ENCODE measurements at places on chromosomes 11 and 22.
A peak's percentile ranks its signal among the peaks of the same experiment; 100 is the strongest.

- DNase-seq: peak; percentile 48
Observed at GRCh38 chr11:35305670-35306382, 113.5 kb downstream of the SLC1A2 start.

DNA sequence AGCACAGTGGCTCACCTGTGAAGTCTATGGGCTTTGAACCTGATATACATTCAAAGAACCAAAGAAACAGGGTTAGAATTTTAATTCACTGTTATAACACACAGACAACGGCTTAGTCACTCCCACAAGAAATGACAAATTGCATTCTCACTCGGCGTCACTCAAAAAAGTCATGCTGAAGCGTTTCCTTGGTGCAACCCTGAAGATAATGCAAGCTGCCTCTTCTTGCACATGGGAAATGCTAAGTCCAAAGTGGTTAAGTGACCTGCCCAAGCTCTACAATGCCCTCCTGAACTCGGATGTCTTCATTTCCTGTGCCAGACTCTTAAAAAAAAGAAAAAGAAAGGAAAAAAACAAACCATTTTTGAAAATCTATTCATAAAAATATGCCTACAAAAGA is 10.0 kb downstream of the LGR4 start:
- DNase-seq: peak; percentile 57

- DNase-seq: no peak
Observed at GRCh38 chr22:42986115-42986514, 28.8 kb downstream of the PACSIN2 start.

DNA sequence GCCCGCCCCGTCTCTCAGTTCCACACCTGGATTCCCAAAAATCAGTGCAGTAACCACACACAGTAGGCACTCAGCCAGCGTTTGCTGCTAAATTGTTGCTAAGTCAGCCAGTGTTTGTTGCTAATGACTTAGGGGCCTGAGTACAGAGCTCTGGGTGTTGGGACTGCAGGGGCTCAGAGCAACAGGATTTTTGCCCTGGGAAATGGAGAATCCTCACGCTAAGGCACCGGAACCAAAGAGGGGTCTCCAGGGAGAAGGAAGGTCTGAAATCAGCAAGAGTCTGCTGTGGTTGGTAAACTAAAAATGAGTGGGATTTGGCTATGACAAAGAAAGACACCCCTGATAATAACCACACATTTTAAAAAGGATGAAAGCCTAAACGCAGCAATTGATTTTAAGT is 22.7 kb upstream of the ALX4 start:
- no peak for DNase-seq

DNA sequence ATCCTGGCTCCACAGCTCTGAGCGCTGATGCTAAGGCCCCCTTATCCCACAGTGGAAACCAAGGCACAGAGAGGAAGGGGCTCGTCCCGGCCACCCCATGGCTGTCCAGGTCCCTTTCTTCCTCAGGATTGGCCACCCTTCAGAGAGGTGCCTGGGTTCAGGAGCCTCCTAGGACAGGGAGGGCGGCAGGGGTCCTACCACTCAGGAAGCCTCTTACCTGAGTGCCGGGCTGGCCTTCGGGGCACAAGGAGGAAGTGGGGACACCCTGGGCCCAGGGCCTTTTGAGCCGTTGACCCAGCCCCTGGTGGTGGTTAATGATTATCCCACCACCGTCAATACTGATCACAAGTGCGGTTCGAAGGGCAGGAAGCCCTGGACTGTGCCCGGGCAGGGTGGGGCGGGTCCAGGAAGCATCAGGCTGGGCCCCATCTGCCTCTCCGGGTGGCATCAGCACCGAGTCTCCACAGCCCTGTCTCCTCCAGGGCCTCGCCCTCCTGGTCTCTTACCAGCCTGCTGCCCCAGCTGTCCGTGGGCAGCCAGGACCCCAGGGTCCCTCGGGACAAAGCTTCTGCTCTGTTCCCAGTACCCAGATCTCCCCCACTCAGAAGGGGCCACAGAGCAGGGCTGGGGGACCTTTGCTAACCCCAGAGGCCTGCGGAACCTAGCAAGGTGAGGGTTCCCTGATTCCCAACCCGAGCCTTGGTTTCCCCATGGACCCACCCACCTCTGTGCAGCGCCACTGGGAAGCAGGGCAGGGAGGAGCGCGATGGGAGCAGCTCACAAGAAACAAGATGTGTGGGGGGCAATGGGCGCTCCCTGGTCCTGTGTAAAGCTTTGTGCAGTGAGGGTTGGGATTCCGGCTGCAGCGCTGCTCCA is 15.0 kb upstream of the EHD1 start:
- DNase-seq: no peak

DNA sequence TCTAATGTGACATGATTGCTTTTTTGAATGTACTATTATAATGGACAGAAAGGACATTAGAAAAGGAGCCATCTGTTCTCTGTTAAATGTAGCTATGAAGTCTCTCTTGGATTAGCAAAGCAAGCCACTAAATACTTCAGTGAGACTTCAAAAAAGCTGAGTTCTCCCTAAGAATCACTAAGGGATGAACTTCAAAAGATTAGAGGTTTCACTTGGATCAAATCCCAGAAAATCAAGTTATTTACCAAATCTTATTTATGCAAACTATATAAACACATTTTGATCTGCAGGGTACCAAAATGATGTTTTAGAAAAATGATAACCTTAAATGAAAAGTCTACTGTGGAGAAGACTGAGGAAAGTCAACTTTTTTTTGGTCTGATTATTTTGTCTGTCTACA is 82.1 kb upstream of the MTMR2 start:
- no peak for DNase-seq

DNA sequence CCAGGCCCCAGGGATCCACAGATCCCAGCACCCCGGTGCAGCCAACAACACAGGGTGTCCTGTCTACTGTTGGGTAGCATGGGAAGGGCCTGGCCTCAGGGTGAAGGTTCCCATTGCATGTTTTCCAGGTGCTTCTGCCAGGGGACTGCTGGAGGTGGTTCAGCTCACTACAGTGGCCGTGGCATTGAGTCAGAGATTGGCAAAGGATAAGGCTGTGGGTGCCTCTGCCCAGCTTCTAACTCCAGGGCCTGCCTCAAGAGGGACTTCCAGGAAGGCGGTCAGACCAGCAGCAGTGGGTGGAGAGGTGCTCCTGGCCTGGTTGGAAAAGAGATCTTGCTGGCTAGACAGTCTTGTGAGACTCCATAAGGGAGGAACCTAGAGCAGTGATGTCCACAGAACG is 20.9 kb downstream of the CSNK1E start:
- no peak for DNase-seq
